Activated T-helper 9 cell treated with anti-CD3 and anti-CD28 coated beads, Interleukin-2, amount 50 U/mL, for 16 hours (primary cell): ENCODE measurements at places on chromosomes 3 and 15.

GRCh38 chr3:89411201-89411600 lies 303.8 kb downstream of the EPHA3 start:
- DNase-seq: no peak

DNA sequence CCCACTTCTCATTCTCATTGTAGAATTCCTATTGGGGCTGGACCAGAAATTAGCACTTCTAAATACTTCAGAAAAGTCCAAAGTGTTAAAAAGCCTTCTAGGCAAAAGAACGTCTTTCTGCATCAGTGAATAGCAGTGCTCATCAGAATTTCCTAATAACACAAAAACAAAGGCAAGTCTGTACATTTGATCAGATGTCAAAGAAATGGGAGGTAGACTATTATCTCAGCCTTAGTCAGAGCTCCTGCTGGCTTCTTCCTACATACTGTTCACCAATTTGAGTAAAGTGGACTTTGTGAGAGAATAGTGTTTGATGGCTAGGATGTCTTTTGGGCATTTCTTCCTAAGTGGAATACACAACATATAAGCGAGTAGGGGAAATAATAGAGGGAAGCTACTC lies 48.7 kb downstream of the FOXB1 start:
- DNase-seq: no peak

DNA sequence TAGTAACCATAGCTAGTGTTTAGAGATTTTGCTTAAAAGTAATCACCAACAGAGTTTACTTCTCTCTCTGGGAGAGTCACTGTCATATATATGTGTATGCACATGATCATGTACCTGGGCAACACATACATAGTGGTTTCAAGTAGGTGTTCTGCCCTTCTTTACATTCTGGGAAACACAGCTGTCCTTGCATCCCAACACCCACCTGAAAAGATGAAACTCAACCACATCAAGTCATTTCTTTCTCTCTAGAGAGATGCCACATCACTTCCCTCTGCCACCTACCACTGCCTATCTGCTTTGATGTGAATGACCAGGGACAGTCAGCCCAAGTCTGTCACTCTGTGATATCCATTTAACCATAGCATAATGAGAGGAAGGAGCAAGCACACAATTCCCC lies 155.8 kb upstream of the GADL1 start:
- DNase-seq: no peak

DNA sequence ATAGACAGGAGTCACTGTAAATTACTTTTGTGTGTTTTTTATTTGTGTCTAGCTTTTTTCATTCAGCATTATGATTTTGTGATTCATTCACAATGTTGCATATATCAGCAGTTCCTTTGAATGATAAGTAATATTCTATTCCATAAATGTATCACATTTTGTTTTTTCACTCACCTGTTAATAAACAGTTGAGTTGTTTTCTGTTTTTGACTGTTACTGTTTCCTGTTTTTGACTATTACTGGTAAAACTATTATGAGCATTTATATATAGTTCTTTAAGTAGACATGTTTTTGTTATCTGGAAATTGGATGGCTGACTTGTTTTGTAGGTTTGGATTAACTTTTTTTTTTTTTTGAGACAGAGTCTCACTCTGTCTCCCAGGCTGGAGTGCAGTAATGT lies 138.4 kb downstream of the RSRC1 start:
- DNase-seq: no peak

GRCh38 chr3:23552506-23552905 lies 253.2 kb upstream of the UBE2E1 start:
- no peak for DNase-seq

- no peak for DNase-seq
Measured at GRCh38 chr15:64634576-64635498, 140.6 kb downstream of the RBPMS2 start.

- DNase-seq: no peak
Measured at GRCh38 chr3:52846432-52846965, 11.7 kb upstream of the MUSTN1 start.

- no peak for DNase-seq
Measured at GRCh38 chr3:69385123-69385722, 665 bp downstream of the FRMD4B start.

DNA sequence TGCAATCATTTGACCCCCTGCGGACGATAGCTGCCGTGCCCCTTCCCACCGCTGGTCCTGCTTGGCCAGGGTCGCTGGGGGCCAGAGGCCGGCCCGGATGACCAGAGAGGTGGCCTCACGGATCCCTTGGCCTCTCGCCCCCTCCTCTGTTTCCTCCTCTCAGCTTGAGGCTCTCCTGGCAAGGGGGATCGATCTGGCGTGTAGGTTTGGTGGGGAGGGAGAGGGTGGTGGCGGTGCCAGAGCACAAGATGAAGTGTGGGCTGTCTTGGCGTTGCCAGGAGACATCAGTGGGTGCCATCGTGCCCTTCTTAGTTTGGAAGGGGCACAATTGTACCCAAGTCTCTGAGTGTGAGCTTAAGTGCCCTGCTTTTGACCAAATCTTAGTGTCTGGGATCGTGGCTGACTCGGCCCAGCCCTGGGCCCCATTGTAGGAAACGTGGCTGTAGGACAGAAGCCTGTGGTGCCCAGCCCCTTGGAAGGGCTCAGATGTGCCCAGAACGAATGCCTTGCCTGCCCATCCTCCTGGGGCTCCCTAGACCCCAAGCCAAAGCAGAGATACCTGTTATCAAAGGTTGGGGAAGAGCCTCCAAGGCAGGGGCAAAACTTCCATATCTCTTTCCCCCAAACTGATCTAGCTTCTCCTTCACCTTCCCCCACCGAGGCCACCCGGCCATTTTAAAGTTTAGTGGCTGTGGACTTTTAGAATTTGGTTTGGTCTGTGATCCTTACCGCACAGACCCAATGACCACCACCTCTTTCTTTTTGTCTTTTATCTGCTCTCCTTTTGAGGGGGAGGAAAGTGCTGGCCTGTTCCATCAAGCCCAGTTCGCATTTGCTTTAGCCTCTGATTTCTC lies 14.4 kb downstream of the NR2F2 start:
- no peak for DNase-seq

DNA sequence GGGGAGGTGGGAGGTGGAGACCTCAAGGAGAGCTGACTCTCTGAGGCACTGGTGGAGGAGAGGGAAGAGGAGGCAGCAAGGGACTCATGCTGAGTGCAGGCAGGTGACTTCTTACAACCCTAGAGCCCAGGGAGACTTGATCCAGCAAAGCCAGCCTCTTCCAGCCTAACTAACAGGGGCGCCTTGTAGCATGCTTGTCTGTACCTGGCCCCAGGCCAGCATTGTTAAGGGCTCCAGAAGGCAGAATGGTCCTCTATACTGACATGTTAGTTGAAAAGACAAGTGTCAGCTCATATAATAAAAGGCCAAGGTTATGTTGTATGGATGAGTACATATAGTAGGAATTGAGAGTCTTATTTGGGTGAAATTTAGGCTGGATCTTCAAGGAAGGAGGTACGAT lies 65.4 kb downstream of the CHDH start:
- no peak for DNase-seq

DNA sequence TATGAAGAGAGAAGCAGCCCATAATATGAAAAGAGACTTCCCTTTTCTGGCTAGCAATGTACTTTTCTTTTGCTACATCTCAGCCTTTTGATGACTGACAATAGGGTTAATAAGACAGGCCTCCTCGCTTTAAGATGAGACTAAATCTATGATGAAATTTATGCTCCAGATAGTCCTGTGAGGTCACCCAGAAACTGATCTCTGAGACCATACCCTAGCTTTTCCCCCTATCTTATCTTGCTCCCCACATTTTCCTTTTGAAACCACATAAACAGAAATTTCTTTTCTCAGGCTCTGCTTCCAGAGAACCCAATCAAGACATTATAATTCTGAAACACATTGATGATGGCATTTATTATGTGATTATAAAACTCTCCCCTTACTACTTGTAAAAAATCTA lies 168.8 kb upstream of the CADM2 start:
- DNase-seq: no peak

DNA sequence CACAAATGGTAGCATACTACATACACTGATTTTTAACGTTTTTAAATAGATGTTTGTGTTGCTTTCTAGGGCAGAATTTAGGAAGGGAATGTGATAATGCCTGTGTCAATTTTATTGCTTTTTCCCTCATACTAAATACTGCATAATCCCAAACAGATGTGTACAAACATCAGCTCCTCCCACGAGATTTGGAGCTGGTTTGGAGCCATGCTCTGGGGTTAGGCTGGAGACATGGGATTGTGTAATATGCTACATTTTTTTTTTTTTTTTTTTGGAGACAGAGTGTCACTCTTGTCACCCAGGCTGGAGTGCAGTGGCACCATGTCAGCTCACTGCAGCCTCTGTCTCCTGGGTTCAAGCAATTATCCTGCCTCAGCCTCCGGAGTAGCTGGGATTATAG lies 80.1 kb downstream of the EBLN2 start:
- no peak for DNase-seq

DNA sequence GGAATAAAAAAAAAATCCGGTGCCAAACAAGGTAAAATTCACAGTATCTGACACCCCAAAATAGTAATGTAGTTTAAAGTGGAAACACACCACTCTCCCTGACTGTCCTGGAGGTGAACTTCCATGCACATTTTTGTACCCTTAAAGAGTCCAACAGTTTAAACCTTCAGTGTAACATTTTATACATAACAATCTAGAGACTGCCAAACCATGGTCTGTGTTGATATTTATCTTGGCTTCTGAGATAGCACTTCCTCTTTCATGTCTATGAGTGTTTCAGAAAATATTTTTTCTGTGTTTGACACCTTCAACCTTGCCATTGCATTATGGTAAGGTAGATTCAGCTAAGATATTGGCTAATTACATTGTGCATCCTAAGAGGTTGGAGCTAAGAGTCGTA lies 13.9 kb downstream of the TMEM45A start:
- DNase-seq: no peak

- no peak for DNase-seq
Measured at GRCh38 chr3:24802614-24803013, 308.0 kb upstream of the THRB start.

- no peak for DNase-seq
Measured at GRCh38 chr3:11088066-11088465, 66.2 kb upstream of the HRH1 start.

DNA sequence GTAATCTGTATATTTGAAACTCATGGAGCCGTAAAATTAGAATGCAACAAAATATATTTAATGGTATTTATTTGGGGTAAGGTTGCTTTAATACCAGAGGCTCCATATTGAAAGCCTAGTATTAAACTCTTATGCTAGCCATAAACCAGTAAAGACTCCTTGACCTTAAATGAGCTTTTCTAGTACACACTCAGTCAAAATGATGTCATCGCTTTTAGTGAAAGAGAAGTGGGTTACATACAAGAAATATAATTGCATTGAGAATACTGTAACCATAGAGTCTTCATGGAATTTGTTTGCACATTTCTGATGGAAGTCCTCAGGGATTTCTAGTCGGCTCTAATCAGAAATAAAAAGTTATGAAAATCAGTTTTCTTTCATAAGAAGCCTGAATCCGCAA lies 757.6 kb downstream of the GBE1 start:
- DNase-seq: no peak

DNA sequence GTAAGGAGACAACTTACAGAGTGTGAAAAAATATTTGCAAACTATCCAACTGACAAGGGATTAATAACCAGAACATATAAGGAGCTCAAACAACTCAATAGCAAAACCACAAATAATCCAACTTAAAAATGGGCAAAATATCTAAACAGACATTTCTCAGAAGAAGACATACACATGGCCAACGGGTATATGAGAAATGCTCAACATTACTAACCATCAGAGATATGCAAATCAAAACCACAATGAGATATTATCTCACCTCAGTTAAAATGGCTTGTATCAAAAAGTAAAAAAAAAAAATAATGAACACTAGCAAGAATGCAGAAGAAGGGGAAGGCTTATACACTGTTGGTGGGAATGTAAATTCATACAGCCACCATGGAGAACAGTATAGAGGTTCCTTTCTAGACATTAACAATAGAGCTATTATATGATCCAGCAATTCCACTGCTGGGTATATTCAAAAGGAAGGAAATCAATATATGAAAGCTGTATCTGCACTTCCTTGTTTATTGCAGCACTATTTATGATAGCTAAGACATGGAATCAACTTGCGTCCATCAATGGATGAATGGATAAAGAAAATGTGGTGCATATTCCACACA lies 998.6 kb downstream of the NAALADL2 start:
- DNase-seq: no peak

DNA sequence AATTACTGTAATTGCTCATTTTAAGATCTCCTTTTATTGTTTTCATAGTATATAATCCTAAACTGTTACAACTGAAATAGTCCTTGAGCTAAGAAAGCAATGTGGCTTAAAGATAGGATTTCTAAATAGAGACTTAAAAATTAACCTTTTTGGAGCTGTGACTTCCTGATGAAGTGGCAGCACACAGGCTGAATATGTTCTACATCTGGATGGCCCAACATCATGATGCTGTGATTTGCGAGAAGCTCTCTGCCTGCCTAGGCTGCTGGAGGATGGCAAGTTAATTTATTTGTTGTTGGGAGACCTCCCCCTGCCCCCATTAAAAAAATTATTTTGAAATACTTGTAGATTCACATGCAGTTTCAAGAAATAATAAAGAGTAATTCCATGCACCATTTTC lies 134.5 kb downstream of the IGF1R start:
- DNase-seq: no peak

DNA sequence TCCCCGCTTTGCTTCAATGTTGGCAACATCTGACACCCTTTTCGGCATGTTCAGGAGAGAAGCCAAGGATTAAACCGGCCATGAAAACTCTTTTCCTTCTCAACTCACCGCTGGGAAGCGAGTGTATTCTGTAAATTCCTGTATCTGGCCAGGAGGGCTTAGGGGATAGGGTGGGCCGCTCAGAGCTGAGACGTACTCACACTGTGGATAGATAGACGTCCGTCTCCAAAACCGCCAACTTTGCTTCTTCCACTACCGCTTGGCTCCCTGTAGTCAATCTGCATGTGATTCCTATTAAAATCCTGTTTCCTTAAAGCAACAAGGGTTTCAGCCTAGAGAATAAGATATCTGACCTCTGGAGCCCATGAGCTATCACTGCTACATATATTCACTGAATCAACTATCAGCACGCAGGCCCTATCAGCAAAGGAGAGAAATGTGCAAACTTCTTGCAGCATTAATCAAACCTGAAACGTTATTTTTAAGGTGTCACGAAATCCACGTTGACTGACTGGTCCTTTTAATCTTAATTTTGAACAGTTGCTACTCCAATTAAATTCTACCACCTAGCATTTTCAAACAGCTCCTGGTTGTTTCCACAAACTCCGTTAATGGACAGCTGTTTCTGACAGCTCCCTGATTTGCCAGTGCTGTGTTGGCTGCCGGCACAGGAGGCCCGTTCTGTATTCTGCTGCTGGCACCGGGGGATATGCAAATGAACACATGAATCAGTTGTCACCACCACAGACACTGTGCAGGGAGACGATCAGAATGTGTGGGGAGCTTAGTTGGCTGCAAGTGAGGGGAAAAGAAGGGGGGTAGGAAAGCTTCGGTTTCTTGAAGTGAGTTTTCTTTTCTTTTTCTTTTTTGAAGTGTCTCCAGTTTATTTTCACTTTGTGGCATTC lies 438.9 kb upstream of the ARRDC4 start:
- DNase-seq: no peak
